ENCODE measurements at places on chromosomes 3 and 15.

DNA sequence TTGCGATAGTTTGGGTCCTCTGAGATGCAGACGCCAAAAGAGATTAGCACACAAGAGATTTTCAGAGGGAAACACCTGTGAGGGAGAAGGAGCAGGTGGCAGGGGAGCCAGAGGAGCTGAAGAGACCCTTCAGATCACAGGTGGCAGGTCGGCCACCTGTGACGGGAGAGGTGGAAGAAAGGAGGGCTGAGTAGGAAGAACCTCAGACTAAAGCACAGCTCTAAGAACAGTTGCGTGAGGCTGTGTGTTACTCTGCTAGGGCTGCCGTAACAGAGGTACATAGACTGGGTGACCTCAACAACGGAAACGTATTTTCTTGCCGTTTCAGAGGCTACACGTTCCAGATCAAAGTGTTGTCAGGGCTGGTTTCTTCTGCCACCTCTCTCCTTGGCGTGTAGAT is 38.5 kb downstream of the C2CD4A start:
- DNase-seq = no peak

DNA sequence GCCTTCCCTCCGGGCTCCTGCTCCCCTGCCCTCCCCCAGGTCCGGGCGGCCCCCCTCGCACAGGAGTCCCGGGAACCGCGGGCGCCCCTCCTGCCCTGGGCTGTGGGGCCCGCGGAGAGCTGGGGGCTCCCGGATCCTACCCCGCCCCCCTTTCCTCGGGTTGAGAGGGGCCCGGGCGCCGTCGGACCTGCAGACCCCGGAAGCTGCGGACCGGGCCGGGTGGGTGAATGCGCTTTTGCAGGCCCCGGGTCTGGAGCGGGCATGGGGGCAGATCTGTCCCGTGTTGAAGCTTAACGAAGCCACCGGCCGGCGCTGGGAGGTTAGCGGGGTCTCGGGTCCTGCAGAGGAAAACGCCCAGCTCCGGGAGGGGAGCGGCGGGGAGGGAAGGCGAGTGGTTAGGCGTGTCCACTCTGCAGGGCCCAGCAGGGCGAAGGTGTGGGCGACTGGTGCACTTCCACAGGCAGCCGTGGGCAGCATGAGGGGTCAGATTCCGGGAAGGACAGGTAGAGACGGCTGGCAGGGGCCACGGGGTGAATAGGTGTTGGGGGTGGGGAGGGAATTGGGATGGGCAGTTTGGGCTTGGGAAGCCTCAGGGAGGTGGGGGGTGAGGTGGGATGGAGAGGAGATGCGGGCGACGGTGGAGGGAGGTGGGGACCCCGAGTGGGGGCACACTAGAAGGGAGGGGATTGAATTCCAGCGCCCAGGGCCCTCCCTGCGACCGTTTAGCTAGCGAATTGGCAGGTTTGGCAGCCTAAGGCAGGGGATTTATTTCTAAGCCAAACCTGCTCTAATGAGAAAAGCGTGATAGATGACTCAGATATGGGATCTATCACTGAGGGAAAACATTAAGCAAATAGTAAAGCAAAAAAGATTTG is 635 bp downstream of the CD276 start:
- DNase-seq = no peak

- no peak for DNase-seq
These were observed 43.1 kb downstream of the BHLHE40 start for GRCh38 chr3:5022187-5022965.

DNA sequence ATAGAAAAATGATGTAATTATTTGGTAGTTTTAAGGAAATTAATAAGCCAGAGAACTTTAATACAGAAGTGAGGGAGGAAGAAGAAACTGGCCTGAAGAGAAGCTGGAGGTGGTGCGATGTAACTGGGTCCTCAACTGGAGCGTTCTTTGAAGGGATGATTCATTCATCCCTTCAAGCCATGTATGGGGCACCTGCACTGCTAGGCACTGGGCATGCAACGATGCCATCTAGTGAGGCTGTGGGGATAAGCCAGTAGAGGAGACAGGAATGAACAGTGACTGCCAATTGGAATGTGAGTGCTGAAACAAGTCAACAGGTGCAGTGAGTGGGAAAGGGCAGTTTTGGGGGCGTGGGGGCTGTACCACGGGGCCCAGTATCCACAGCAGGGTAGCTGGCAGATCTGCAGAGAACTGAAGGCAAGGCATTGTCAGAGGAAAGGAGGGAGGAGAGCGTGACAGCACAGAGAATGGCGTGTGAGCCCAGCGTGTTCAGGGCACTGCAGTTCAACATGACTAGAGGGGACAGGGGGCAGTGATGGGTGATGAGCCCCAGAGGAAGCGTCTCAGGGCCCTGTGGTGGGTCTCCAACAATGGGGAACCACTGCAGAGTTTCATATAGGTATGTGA is 3.8 kb upstream of the KIF23 start:
- peak; percentile 73 for DNase-seq

DNA sequence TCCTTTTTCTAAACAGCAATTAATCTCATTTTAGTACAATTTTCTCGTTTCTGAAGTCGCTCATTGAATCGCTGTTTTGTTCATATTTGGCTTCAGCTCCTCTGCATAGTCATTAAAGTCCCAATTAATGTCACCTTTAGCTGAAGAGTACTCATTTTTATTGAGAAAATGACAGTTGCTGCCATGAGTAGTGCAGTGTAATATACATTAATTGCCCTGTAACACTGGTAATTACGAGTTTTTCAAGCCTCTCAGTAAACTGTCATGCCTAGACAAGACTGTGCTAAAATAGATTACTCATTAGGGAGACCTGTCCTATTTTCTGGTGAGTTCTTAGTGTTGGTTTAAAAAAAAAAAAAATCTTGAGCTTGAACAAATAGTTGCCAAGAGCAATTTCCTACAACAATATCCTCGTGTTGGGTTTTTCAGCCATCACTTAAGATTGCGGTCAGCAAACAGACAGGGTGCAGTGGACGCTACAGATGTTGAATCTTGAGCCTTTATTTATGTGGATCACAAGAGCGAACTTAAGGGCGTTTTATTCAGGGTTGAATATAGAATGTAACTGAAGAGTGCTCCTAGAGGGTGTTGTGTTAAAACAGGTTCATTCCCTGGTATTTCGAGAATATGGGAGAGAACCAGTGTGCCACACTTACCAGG is 176.0 kb downstream of the CDIN1 start:
- no peak for DNase-seq

GRCh38 chr3:181892848-181893247 is 181.1 kb downstream of the SOX2 start:
- no peak for DNase-seq

- DNase-seq = no peak
These were observed 21.0 kb upstream of the GABRG3 start for GRCh38 chr15:26950001-26950400.

DNA sequence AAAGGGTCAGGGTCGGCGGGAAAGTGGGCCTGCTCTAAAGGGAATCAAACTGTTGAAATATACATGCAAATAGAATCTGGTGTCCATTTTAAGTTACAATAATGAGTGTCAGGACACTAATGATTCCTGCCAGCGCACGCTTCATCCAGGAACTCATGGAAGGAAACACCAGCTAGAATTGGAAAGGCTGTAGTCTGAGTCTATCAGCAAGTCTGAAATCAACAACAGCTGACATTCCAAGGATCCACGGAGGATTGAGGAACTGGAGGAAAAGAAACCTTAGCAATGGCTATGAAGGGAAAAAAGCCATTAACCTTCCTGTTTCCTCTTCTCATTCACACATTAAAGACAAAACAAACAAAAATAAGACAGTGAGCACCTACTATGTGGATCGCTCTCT is 1063.1 kb downstream of the NTRK3 start:
- DNase-seq = no peak

GRCh38 chr15:58056015-58056414 is 9.5 kb downstream of the ALDH1A2 start:
- DNase-seq = no peak

DNA sequence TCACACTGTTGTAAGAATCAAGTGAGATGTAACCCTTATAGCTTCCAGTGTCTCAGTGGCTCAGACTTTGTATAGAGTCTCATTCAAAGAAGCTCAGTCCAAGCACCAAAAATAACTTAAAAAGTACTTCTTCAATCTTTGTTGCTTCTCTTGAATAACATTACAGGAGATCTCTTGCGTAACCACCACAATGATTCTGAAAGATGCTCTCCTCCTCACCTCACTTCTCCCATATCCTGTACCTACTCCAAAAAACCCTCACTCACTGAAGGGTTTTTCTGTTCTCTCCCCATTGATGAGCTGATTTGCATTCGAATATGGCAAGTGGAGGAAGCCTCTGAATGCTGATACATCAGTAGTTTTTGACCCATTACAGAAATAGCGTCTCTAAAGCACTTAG is 39.4 kb upstream of the MRPS22 start:
- DNase-seq = no peak

DNA sequence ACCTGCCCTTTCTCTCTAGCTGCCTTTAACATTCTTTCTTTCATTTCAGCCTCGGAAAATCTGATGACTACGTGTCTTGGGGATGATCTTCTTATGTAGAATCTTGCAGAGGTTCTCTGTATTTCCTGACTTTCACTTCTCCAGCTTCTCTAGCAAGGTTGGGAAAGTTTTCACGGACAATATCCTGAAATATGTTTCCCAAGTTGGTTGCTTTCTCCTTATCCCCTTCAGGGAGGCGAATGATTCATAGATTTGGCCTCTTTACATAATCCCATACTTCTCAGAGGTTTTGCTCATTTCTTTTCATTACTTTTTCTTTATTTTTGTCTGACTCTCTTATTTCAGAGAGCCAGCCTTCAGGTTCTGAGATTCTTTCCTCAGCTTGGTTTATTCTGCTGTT is 62.1 kb upstream of the CCDC54 start:
- DNase-seq = no peak

GRCh38 chr3:33750211-33750548 is 32.1 kb upstream of the CLASP2 start:
- DNase-seq = no peak

DNA sequence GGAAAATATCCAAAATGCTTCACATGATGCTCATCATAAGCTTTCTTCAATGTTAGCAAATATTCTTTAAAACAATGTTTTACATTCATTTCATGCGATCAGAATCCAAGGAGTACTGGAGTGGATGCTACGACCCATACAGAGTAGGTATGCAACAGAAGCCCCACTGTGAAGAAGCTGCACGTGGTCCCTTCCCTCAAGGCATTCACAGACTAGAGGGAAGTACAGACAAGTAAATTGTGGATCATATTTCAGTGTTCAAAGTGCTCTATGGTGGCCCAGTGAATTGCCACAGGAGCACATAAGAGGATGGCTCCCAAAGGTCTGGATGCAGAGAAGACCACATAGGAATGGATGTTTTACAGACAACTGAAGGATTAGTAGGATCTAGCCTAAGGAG is 789.9 kb downstream of the IGSF11 start:
- DNase-seq = no peak

- DNase-seq = no peak
These were observed 64.4 kb upstream of the IGF1R start for GRCh38 chr15:98583771-98584430.

- DNase-seq = no peak
These were observed 205.2 kb upstream of the SATB1 start for GRCh38 chr3:18630295-18630694.

DNA sequence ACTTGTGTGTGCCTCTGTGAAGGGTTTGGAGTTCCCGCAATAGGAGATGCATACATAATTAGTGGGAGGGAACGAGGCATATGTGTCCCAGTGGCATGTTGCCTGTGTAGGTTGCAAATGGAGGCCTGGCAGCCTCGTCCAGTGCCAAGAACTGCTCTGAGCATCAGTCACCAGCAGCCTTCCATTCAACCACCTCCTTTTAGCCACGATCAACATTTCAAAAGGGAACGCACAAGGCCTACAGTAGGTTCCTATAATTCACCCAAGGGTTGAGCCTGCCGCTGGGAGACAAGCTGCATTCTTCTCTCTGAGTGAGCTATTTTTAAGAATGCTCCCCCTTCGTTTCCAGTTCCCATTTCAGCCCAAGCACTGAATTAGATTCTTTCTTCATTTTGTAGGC is 78.8 kb upstream of the CTNNB1 start:
- peak; percentile 48 for DNase-seq

- DNase-seq = no peak
These were observed 76.1 kb upstream of the GAP43 start for GRCh38 chr3:115547207-115547606.

DNA sequence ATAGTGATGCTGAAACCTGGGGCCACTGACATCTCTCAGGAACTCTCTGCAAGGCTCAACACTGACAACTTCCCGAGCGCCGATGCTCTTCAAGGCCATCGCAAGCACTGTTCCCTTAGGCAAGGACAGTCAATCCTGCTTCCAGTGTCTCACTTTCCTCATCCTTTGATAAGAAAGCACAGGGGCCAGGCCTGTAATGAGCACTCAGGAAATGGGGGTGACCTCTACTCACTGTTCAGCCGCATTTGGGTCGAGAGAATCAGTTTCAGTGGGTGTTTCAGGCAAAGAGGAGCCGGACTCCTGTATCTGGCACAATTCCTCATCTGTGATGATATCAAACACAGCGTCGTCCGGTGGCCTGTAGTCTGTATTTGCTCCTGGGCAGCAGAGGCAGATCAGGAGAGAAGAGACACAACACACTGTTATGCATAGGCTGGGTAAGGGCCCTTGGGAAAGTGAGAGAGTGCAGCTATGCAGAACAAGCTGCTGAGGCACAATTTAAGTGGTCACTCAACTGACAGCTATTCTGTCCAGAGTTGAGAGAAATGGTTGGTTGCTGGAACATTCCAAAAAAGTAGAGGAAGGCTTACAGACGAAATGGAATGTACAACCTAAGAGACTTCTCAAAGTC is 11.9 kb downstream of the CXCR6 start:
- DNase-seq = no peak

- DNase-seq = peak; percentile 36
These were observed 534 bp upstream of the UBE2E1 start for GRCh38 chr3:23805210-23805632.

GRCh38 chr3:116886202-116886893 is 176.8 kb downstream of the TUSC7 start:
- no peak for DNase-seq

DNA sequence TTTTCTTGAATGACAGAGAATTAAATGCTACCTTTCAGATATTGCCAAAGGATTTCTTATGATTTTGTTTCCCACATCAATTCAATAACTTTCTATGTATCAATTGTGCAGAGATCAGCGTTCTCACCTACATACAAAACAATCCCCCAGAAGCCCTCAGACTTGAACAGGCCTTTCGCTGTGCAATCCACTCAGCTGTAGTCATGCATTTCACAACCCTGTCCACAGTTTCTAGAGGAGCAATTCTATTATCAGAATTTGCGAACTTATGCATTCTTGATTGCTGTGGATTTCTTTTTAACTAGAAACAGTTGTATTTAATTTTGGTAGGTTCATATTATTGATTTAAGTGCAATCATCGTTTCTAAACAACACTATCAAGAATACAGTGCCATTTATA is 13.7 kb upstream of the ALCAM start:
- DNase-seq = no peak

Measured in G401 (cell line).